ENCODE measurements at places on chromosomes 7 and 10.

DNA sequence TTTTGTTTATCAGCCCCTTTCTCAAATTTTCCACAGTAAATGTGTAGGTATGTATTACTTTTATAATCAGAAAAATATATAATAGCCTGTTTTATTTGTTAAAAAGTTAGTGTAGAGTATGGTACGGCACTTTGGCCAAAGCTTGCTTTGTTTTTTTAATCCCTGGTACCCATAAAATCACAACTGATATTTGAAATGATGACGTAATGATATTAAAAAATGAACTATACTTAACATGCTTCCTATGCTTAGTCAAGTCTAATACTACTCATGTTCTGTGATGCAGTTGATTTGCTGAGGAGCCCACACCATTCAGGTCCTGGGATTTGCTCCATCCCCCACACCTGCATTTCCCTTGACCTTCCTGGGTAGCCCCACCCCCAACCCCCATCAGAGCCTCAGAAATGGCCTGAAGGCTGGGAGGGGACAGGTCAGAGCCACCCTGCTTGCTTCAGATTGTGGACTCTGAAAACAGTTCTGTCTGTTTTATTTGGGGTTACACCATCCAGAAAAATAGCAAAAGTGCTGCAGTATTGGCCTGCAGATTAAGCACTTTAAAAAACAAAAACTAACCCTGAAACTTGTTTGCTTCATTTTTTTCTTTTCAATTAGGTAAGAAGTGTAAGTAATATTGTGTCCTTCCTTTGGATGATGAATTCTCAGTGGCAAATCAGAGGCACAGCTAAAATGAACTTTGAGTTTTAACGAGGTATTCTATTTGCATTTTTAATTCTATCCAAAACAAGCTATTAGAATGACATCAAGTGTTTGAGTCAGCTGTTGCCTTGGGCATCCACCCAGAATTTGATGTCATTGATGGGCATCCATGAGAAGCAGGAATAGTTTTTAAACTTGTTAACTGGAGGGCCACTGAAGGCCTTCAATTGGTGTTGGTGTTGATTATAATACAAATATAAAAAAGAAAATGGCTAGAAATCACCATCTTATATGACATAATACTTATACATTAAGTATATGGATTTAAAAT is 23.3 kb downstream of the PLCE1 start:
- no peak for DNase-seq

DNA sequence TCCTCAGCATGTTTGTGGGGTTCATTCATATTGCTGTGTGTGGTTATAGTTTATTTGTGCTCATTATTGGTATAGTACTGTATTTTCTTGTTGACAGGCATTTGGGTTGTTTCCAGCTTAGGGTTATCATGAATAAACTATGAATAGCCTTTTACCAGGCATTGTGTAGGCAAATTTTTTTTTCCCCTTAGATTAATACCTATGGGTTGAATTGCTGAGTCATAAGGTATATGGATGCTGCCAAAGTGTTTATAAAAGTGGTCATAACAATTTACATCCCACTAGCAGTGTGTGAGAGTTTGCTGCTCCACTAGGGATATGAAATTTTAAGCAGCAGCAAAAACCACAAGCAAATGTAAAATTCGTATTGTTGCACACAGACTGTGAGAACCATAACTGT is 175.0 kb downstream of the PLPP4 start:
- DNase-seq: no peak

- no peak for DNase-seq
Measured at GRCh38 chr10:60148266-60148840, 241.3 kb downstream of the ANK3 start.

GRCh38 chr7:41559426-41559825 is 143.5 kb downstream of the INHBA start:
- DNase-seq: no peak

DNA sequence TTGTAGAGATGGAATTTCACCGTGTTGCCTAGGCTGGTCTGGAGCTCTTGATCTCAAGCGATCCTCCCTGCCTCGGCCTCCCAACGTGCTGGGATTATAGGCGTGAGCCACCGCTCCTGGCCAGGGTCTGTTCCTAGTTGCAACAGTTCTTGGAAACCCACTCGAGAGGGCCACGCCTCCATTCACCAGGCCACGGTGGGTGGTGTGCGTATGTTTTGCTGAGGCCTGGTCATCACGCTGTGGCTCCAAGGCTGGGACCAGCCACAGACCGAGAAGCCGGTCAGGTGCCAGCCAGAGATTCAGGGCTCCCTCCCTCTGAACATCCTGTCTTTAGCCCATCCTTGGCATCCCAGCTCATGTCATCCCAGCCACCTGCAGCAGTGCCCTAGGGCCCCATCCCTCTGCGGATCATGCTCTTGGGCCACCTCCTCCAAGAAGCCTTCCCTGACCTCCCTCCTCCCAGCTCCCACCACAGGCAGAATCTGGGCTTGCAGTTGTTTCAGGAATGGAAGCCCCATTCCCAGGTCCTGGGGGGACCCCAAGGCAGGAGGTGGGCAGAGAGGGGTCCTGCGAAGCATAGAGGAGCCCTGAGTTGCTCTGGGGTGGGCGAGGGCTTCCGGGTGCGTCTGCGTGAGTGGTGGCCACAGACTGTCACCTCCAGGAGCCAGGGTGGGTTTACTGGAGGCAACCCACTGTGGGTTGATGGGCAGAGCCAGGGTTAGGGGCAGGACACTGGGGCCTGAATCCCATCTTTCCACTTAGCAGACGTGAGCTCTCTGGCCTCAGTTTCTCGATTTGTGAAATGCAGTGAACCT is 5.2 kb downstream of the LAT2 start:
- no peak for DNase-seq

GRCh38 chr7:107016312-107016711 is 28.2 kb upstream of the PRKAR2B start:
- no peak for DNase-seq

GRCh38 chr7:22435720-22436119 is 64.3 kb downstream of the STEAP1B start:
- no peak for DNase-seq

- DNase-seq: no peak
Measured at GRCh38 chr7:102398543-102398942, 2.4 kb downstream of the PRKRIP1 start.

- no peak for DNase-seq
Measured at GRCh38 chr10:59954296-59954695, 47.9 kb upstream of the CCDC6 start.

DNA sequence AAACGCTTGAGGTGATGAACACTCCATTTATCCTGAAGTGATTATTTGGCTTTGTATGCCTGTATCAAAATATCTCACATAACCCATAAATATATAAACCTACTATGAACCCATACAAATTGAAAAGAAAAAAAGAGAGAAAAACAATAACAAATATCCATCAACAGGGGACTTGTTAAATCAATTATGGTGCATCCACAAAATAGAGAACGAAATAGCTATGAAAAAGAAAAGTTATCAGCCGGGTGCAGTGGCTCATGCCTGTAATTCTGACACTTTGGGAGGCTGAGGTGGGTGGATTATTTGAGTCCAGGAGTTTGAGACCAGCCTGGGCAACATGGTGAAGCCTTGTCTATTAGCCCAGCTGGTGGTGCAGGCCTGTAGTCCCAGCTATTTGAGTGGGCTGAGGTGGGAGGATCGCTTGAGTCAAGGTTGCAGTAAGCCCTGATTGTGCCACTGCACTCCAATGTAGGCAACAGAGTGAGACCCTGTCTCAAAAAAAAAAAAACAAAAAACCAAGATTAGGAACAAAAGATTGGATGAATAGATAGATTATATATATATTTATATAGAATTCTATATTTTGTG is 30.6 kb upstream of the IFRD1 start:
- DNase-seq: no peak

DNA sequence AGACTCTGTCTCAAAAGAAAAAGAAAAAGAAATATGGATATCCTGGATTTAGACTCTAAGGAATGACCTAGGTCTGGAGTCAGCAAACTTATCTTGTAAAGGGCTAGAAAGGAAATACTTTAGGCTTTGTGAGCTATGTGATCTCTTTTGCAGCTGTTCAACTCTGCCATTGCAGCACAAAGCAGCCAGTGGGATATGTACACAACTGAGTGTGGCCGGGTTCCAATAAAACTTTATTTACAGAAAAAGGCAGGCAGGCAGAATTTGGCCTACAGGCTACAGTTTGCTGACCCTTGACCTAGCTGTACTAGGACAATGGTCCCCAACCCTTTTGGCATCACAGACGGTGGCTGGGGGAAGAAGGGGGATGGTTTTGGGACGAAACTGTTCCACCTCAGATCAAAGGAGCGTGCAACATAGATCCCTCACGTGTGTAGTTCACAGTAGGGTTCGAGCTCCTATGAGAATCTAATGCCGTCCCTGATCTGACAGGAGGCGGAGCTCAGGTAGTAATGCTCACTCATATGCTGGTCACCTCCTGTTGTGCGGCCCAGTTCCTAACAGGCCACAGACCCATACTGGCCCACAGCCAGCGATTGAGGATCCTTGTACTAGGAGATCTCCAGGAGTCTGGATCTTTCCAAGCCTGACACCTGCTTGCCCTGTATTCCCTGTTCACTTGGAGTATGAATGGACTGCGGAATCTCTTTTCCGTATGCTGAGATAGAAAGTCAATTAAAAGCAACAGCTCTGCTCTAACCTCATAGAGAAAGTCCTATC is 63.0 kb downstream of the CUL1 start:
- DNase-seq: no peak

- DNase-seq: no peak
Measured at GRCh38 chr10:36023939-36024338, 381.8 kb upstream of the FZD8 start.

DNA sequence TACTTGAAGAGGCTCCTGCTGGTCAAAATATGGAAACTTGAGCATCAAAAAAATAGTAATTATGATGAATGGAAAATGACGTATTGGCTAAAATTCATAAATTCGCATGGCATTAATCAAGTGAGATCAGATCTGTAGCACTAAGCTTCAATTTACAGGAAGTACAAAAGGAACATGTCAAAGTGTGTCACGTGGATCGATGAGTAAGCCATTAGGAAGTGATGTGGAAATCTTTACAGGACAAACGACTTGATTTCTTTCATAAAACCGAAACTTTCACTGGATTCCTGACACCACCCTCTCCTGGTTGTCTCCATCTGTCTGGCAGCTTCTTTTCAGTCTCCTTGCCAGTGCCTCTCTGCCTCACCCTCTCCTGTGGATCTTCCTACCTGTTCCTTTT is 25.8 kb downstream of the AKR1C8 start:
- no peak for DNase-seq

GRCh38 chr7:95927756-95928155 is 155.4 kb downstream of the DYNC1I1 start:
- no peak for DNase-seq

- no peak for DNase-seq
Measured at GRCh38 chr7:156829669-156830336, 63.2 kb downstream of the LMBR1 start.

GRCh38 chr7:17404006-17404405 is 105.6 kb downstream of the AHR start:
- DNase-seq: no peak

GRCh38 chr7:159119026-159119741 is 25.5 kb downstream of the VIPR2 start:
- no peak for DNase-seq

DNA sequence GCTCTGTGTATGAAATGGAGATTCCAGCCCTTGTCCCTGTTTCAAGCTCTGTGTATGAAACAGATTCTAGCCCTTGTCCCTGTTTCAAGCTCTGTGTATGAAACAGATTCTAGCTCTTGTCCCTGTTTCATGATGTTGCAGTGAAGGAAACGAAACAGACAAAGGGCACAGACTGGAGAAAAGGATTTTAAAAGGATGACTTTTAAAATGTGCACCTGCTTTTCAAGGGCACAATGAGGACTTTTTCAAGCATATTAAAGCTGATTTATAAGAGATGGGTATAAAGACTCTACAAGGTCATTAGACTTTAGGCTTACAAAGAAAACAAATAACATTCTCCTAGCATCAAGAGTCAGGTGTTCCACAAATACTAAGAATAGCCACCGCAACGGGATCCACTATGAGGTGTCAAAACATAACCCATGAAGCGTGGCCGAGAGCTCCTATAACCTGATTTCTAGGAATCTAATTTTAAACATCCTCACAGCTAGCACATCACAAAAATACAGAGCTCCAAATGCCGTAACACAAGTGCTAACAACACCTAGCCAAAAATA is 29.0 kb downstream of the DIP2C start:
- no peak for DNase-seq

GRCh38 chr10:649798-650440 is 39.5 kb downstream of the DIP2C start:
- DNase-seq: no peak

DNA sequence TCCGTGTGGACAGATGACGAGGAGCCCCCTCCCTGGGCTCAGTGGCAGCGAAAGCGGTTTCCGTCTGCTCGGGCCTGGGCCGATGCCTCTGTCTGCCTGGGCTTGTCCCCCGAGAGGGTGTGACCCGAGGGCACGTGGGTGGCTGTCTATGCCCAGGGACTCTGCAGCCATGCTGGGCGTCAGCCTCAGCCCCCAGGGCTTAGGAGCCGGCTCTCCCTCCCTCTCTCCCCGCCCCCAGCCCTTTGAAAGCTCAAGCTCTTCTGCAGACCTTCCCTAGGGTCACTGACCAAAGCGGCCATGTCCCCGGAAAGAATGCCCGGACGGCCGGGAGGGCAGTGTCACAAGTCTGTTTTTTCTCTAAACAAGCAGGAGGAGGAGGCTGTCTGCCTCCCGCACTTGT is 7.1 kb downstream of the MICALL2 start:
- DNase-seq: no peak

DNA sequence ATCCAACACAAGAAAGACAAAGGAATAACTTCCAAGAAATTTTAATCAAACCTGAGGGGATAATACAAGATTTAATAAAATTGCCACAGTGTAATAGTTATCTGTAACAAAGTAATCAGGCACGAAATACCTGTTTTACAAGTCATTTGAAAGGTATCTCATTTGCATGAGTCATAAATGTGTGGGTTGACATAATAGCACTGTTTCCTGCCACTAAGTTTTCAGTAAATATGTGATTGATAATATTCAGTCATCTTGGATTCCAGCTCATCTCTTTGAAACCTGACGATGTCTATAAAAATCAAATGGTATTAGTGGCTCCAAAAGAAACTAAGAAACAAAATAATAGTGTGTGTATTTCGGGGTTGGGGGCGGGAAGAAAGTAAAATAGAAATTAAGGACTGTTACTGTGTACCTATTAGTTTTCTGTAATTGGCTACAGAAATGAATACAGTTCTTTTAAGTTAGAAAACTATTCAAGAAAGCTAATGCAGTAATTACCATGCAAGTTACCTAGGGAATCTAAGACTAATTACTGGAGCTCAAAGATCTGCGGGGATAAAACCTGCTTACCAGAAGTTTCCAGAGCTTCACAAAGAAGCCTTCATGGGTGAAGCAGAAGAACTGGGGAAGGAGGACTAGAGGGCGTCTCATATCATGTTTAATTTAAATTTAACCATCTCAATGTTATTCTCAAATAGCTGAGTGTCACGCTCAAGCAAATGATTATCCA is 100.7 kb downstream of the ST8SIA6 start:
- no peak for DNase-seq

DNA sequence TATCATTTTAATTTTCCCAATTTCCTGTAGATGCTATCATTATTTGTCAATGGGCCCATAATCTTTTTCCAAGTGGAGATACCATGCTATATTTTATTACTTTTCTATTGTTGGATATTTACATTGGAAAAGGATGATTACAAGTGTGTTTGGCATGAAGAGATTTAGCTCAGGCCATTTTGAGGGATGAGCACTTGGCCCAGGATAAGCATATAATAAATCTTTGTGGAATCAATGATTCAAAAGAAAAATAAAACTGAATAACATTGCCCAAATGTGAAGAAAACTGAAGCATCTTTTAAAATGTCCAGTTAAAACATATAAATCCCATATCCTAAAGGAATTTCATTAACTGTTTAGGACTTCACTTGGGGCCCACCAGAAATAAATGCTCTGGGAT is 260.9 kb upstream of the BMPER start:
- DNase-seq: no peak

Data from CD4-positive, alpha-beta T cell treated with Interleukin-17A for 1 hour (primary cell).